ENCODE measurements at places on chromosomes 16 and 17.

DNA sequence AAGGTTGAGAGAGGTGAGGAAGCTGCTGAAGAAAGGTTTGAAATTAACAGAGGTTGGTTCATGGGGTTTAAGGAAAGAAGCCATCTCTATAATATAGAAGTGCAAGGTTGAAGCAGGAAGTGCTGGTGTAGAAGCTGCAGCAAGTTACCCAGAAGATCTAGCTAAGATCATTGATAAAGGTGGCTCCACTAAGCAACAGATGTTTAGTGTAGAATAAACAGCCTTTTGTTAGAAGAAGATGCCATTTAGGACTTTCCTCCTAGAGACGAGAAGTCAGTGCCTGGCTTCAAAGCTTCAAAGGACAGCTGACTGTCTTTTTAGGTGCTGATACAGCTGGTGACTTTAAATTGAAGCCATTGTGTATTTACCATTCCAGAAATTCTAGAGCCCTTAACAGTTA is 29.3 kb downstream of the GOSR1 start:
- DNase-seq, result no peak

- no peak for DNase-seq
Observed at GRCh38 chr16:4886151-4886550, 38.9 kb downstream of the UBN1 start.

DNA sequence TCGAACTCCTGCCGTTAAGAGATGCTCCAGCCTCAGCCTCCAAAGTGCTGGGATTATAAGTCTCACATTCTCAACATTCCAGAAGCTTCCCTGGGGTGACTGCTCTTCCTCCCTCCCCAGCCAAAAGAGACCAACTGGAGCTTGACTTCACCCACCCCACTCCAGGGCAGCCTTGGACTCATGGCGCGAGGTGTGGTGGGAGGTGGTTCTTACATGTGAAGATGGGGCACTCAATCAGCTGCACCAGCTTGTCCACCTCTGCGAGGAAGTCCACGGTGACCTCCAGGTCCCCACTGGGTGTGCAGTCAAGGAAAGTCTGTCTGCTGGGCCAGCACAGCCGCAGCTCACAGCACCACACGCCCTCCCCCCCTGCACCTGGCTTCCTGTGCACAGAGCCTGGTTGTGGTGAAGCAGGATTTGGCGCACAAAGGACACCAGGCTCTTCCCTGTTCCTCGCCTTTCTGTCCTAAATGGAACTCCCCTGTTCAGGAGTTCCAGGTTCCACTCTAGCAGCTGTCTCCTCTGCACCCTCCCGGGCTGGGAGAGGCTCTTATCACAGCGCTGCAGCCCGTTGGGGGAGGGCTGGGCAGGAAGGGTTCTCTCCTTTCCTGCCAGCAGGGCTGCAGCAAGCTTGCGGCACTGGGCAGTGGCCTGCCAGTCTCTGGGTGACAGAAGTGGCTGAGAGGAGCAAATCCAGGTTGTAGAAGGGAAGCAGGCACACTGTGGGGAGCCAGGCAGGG is 9.6 kb upstream of the MTSS2 start:
- DNase-seq, result no peak

- DNase-seq, result no peak
Observed at GRCh38 chr17:77480199-77480508, 339.4 kb downstream of the SEC14L1 start.

DNA sequence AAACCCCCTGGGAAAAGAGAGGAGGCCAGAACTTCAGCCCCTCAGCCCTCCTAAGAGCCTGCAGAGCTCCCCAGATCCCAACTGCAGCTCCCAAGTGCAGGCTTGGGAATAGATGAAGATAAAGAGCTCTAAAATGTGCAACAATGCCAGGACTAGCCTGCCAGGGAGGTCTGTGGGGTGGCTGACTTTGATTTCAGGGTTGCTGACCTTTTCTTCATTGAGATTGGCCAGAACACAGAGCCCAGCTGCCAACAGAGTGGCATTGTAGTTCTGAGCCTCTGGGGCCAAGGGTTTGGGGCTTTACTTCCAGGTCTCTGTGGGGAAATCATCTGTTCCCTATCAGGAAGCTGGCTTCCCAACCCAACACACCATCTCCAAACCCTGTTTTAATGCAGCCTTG is 120.6 kb downstream of the COPRS start:
- no peak for DNase-seq

GRCh38 chr17:63443053-63443452 is 3.1 kb downstream of the CYB561 start:
- no peak for DNase-seq

- no peak for DNase-seq
Observed at GRCh38 chr17:31114956-31115555, 20.3 kb downstream of the NF1 start.

GRCh38 chr16:54347961-54348360 is 61.4 kb upstream of the IRX3 start:
- DNase-seq, result no peak

GRCh38 chr17:75463603-75464002 is 7.2 kb downstream of the TMEM94 start:
- DNase-seq, result no peak

DNA sequence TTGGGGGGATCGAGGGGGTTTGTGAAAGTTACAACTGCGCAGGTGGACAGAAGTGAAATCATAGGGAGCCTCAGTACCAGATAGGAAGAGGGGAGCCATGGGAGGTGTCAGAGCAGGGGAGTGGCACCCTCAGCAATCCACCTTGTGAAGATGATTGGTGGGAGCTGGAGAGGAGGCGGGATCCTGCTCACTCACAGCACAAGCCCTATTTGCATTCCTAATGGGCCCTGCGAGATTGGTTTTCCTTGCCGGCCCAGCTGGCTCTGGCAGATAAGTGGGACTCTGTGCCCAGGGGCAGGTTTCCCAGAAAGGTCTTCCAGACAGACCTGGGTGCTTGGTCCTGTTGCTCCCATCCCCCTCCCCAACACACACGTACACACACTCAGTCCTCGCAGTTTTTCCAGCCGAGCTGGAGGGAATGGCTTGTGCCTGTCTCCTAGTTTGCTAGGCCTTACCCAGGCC is 9.4 kb downstream of the WNT3 start:
- DNase-seq, result peak; percentile 74

DNA sequence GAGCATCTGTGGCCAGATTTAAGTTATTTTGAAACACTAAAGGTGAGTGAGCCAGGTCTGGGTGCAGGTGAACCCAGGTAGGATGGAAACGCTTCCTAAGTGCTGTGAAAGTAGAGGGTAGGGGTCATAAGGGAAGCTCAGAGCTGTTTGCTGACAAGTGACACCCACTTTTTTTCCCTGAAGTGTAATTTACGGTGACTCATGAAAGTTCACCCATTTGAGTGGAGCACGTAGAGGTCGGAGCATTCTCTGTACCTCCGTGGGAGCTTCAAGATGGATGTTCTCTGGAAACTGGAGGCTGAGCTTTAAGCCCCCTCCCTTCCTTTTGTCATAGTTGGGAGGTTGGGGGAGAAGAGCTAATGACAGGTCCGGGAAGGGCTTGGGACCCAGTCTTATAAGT is 44.3 kb downstream of the MPRIP start:
- DNase-seq, result no peak

DNA sequence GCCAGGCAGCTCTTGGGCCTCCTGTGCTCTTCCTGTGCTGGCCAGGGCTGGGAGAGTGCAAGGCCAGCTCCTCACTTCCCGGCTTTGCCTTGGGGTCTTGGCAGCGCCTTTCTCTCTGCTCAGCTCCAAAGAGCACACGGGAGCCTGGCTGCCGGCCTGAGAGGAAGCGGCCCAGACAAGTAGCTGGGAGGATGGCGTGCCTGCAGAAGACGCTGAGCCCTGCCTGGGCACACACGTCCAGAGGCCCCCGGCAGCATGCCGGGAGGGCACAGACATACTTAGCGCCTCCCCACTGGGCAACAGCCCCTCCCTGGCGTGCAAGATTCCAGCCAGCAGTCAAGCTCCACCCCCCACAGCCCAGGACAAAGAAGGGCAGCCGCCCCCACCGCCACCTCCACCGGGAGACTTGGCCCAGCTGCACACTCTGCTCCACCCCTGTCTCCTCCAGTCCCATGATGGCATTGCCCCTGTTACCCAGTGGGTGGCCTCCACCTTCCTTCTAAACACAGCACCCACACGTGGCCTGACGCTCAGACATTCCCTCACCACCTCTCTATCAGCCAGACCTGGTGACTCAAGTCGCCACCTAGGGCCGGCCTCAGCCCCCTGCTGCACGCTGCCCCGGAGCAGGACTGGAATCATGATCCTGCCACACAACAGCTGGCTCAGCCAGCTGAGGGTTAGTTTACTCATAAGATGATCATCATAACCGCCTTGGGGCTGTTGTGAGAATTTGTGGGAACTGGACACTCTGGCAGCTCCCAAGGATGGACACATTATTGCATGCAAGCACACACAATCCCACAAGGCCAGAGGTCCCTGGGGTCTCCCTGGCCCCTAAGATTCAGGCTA is 12.4 kb downstream of the SGCA start:
- DNase-seq, result no peak

- no peak for DNase-seq
Observed at GRCh38 chr17:79046916-79047280, 22.9 kb downstream of the C1QTNF1 start.

GRCh38 chr16:89200124-89200849 is at the start of gene SLC22A31:
SLC22A31 (minus strand) TSS chr16:89200537; CDS start chr16:89200501, 36 bp downstream.
- DNase-seq, result no peak

DNA sequence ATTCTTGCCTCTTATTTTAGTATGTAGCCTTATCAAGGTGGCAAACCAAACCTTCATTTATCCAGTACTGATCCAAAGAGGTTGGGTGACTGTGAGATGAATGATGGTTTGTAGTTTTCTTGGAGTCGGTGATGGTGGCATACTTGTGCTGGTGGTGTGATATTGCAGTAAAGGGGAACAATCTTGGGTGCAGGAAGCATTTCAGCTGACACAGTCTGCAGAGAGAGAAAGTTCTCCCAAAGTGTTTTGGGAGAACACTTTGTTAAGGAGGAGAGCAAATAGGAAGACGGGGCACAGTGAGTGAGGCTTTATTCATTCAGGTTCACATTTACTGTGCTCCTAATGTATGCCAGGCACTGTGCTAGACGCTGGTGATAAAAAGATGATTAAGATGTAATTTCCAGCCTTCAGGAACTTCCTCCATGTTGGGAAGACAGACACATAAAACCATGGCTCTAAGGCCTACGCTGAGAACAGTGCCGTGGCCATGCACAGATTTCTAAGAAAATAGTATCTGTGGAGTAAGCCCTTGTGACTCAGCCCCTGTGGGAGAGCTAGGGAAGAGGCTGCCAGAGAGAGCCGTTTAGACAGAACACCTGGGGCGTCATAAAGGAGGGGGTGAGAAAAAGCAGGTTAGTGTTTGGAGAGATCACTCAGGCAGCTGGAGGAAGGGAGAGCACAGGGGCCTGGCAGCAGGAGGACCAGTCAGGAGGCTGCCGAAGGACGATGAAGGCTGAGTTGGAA is 13.8 kb downstream of the HEATR3 start:
- no peak for DNase-seq

DNA sequence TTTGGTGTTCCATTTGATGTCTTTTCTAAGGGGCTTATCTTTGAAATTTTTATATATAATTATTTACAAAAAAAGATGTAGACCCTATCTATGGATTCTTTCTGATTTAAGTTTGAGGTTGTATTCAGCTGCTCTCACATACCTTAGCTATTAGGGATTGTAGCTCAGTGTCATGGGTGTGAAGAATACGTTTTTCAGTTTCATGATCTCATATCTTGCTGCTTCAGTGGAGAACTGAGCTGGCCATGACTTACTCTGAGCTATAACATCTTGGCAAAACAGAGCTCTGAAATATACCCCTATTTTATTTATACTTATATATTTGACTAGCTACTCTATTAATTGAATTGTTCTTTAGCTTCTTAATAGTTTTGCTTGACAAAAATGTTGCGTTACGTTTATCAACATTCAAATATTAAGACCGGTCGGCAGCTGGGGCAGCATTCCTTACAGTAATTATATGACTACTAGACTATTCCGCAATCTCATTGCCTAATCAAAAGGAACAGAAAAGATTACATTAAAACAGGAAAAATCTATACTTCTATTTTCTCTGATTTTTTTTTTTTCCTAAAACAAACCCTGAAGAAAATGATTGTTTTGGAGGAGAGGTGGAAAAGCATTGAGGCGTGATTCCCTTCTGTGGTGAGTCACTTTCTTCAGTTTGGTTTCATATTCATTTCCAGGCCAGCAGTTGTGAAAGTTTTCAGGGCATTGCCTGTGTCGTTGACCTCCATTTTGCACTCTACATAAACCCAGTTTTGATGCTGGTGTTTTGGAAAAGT is 24.1 kb upstream of the KRT24 start:
- no peak for DNase-seq

DNA sequence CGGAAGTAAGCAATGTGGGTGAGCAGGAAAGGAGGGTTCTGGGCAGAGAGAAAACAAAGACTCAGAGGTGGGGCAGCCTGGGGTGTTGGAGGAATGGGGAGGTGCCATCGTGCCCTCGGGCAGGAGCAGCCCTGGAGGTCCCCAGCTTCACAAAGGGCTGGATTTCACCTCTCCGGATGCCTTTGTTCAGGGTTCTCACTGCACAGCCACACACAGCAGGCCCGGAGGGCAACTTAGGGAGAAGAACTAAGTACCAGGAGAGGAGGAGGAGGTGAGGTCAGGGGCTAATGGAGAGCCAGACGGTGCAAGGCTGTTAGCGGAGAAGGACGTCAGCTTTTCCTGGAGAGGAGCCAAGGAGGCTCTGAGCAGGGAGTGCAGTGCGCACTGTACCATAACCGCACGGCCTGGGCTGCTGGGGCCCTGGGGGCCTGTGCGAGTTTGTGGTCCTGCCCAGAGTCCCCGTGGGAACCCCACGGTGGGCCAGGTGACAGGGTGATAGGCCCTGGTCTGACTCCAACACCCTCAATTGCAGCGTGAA is 9.3 kb downstream of the ARRB2 start:
- DNase-seq, result no peak

DNA sequence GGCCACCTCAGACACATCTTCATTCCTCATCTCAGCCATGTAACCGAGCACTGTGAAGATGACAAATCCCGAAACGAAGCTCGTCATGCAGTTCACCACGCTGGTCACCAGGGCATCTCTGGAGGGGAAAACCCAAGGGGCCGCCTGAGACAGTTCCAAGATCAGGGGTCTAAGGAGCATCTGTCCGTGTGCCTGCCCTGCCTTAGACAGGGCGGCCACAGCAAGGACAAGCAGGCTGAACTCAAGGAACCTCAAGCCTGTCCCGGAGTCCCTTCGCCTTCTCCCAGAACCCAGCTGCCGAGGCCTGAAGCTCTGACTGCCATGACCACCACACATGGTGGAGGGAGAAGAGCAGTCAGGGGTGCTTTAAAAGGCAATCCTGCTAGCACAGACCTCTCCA is 22.7 kb downstream of the SLC6A4 start:
- DNase-seq, result no peak

GRCh38 chr17:17351901-17352781 is 49.0 kb downstream of the NT5M start:
- no peak for DNase-seq

DNA sequence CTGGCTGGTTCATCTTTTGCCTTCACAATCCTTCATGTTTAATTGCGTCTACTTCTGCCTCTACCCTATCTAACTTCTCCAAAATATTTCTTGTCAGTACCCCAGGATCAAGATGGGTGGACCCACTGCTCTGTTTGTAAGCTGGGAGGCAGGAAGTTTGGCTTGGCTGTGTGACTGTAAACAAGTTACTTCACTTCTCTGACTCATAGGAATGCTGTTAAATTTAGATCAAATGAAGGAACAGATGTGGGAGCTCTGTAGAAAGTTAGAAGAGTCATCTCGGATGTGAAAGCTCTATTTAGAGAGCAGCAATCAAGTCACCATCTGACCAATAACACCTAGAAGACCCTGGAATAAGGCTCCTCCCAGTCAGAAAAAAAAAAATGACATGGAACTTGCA is 55.2 kb upstream of the MRTFB start:
- no peak for DNase-seq

GRCh38 chr16:65965628-65966027 is 400.9 kb upstream of the CDH5 start:
- DNase-seq, result no peak

GRCh38 chr17:2011411-2012371 is 13.4 kb downstream of the RTN4RL1 start:
- DNase-seq, result no peak

All from spinal cord (tissue), 10 donors.